Activated T-helper 1 cell treated with anti-CD3 and anti-CD28 coated beads, Interleukin-12 subunit alpha, Interleukin-12 subunit beta, Interleukin-2, Interleukin-4 antibody, amounts not matched to agents 30 ng/mL and 10 ng/mL and 1 ng/mL, durations not matched to agents 14 hours and 24 hours and 36 hours (primary cell): ENCODE measurements at places on chromosomes 4 and X. TPM values are rescaled to one million over a fixed set of nuclear protein-coding genes. Genes with fewer than 3 reads are reported as not detected.
A peak's percentile ranks its signal among the peaks of the same experiment; 100 is the strongest.

DNA sequence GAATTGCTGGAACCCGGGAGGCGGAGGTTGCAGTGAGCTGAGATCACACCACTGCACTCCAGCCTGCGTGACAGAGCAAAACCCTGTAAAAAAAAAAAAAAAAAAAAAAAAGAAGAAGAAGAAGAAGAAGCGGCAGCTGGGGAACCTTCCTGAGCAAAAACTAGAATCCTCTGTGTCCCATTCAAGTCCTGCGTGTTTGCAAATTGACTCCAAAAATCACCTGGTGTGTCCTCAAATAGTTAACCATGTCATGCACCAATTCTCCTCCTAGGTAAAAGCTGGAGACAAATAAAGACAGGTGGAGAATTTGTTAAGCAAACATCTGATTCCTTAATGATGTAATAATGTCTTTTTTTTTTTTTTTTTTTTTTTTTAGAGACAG is 31.9 kb upstream of the ASMTL start:
- H3K4me1 ChIP-seq, result peaks cover 49% of the 10 kb centered on the region
- no peak for DNase-seq
- peak overlapping the region; percentile 52 for H3K27ac ChIP-seq
- no peaks in the 10 kb centered on the region for H3K27me3 ChIP-seq

Gene GAK
- total RNA-seq, result 146 and 149 TPM in 2 replicates

GRCh38 chrX:71184092-71184491 is 38.9 kb upstream of the GJB1 start:
- no peak overlapping the region for H3K27ac ChIP-seq
- DNase-seq, result no peak
- H3K27me3 ChIP-seq, result no peaks in the 10 kb centered on the region
- peaks cover 2% of the 10 kb centered on the region for H3K36me3 ChIP-seq

GRCh38 chrX:112048707-112049106 is 33.9 kb downstream of the TRPC5 start:
- no peaks in the 10 kb centered on the region for H3K4me1 ChIP-seq
- DNase-seq, result no peak
- no peak overlapping the region for H3K4me3 ChIP-seq
- no peak overlapping the region for H3K27ac ChIP-seq
